B cell (primary cell): ENCODE measurements at places on chromosomes 6 and 20.

- DNase-seq: peak; percentile 88
Observed at GRCh38 chr6:106163966-106164877, 78.1 kb downstream of the PRDM1 start.

DNA sequence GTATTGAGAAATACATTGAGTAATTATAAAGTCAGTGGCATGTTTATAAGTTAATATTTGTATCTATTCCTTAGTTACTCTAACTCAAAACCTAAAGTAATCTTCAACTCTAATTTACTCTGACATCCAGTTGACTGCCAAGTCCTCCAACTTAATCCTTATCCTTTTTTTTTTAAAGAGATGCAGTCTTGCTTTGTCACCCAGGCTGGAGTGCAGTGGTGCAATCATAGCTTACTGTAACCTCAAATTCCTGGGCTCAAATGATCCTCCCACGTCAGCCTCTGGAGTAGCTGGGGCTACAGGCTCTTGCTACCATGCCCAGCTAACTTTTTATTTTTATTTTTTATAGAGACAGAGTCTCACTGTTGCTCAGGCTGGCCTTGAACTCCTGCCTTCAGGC lies 24.4 kb downstream of the PTPN1 start:
- no peak for DNase-seq

- DNase-seq: no peak
Observed at GRCh38 chr20:5353624-5354496, 37.1 kb upstream of the PROKR2 start.

- no peak for DNase-seq
Observed at GRCh38 chr6:154993026-154993425, 2.1 kb upstream of the TIAM2 start.

GRCh38 chr6:100512203-100512862 lies 47.6 kb upstream of the SIM1 start:
- DNase-seq: no peak

- DNase-seq: no peak
Observed at GRCh38 chr6:44432726-44433125, 45.2 kb downstream of the CDC5L start.
